ENCODE measurements at places on chromosomes 2 and 18. TPM values are rescaled to one million over a fixed set of nuclear protein-coding genes. Genes with fewer than 3 reads are reported as not detected.

DNA sequence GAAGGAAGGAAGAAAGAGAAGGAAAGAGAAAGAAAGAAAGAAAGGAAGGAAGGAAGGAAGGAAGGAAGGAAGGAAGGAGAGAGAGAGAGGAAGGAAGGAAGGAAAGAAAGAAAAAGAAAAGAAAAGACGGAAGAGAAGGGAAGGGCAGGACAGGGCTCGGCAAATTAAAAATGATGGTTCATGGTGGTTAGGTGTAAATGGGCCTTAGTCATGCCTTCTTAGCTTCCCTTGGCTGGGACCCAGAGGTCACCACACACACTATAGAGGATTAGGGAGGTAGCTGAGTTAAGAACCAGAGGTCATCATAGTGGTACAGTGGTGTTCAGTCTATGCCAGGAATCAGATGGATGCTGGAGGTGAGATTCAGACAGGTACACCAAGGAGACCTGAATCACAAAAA is 9.3 kb upstream of the ATL2 start:
- no peak for DNase-seq

DNA sequence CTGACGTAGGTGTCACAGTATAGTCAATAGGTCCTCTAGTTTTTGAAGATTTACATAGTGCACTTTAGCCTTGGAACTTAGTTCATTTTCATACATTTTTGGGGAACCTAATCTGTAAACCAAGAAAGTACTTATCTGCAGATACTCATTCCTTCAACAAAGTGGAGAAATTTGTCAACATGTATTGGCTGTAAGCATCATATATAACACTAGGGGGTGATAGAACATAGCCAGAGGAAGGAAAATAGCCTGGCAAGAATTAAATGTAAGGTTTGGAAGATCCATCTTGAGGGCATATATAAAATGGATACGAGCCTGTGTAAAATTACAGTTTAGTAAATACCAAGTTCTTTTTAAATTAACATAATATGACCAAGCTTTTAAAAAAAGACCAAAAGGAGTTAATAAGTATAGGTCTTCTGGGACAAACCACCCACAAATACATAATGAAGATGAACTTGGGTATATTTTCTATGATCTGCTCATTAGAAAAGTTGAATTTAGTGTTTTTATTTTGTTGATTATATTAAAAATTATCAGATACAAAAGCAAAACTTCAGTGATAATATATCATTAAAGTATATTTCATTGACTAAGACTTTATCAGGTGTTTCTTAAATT is 18.2 kb downstream of the RPL37A start:
- DNase-seq, result no peak

GRCh38 chr2:175976391-175977157 is 25.5 kb downstream of the LNPK start:
- DNase-seq, result no peak

The CIB4 gene
- not detected for total RNA-seq

DNA sequence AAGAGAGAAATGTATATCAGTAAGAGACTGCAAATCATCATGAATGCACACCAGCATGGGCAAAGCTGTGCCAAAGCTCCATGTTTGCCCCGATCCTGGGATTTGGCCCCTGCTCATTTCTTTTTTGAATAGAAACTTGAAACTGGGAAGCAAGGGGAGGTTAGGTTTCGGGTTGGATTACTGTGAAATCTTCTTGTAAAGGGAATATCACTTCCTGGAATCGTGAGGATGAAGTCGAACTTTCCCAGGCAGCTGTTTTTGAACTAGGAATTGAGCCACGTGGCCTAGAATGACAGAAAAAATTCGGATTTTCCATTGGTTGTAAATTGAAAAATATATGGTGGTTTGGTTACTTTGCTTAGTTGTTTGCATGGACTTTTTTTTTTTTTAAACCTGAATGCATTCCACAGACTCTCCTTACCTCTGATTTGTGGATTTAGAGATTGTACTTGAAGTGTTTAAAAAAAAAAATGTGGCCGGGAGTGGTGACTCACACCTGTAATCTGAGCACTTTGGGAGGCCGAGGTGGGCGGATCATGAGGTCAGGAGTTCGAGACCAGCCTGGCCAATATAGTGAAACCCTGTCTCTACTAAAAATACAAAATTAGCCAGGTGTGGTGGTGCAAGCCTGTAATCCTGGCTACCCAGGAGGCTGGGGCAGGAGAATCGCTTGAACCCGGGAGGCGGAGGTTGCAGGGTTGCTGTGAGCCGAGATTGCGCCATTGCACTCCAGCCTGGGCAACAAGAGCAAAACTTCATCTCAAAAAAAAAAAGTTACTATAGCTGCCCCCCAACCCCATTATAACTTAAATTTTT is 32.1 kb downstream of the GRHL1 start:
- no peak for DNase-seq

The DLGAP1 gene
- not detected for total RNA-seq

GRCh38 chr2:217120429-217120828 is 260.6 kb upstream of the TNP1 start:
- DNase-seq, result no peak

The DPP4 gene
- 42.0 TPM for total RNA-seq

The ICA1L gene
- total RNA-seq, result 6.2 TPM

DNA sequence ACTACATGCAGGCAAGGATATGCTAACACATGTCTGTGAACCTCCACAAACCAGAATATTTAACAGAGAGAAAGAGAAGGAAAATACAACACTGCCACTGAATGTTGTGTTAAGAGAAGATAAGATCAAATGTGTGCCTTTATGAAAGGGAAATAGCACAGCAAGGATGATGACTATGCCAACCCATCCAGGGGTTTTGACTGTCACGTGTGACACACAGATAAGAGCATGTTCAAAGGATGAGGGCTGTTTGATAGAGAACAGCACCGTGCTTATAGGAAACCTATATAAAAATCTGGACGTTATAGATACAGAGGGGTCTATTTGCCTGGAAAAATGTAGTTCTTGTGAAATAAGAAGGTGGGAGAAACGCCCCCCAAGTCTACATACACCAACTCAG is 911.8 kb downstream of the CPS1 start:
- DNase-seq, result no peak

DNA sequence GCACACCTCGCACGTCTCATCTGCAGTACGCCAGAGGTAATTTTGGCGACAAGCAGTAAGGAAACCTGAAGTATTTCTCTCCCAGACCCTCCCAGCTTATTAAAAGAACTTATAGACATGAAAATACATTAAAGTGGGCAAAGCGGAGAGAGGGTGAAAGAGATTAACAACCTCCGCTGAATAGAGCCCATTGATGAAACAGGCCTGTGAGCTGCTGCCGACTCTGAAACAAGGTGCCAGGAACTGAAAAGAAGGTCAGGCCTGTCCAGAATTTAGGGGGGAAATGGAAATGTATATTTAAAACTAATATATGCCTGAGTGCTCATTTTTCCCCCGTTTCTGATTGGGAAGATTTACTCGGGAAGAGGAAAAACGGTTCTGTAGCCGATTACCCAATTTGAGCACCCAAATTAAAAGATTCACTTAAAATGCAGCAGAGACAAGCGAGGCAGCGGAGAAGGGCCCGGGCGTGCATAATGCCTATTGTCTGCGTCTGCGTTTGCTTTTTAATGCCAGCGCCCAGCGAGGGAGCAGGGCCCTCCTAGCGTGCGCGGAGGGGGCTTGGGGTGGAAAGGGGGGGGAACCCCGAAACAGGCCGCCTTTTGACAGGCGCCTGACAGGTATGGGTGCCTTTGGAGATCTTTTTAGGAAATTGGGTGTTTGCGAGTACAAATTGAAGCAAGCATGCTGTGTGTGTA is 316.2 kb downstream of the GBX2 start:
- DNase-seq, result no peak

DNA sequence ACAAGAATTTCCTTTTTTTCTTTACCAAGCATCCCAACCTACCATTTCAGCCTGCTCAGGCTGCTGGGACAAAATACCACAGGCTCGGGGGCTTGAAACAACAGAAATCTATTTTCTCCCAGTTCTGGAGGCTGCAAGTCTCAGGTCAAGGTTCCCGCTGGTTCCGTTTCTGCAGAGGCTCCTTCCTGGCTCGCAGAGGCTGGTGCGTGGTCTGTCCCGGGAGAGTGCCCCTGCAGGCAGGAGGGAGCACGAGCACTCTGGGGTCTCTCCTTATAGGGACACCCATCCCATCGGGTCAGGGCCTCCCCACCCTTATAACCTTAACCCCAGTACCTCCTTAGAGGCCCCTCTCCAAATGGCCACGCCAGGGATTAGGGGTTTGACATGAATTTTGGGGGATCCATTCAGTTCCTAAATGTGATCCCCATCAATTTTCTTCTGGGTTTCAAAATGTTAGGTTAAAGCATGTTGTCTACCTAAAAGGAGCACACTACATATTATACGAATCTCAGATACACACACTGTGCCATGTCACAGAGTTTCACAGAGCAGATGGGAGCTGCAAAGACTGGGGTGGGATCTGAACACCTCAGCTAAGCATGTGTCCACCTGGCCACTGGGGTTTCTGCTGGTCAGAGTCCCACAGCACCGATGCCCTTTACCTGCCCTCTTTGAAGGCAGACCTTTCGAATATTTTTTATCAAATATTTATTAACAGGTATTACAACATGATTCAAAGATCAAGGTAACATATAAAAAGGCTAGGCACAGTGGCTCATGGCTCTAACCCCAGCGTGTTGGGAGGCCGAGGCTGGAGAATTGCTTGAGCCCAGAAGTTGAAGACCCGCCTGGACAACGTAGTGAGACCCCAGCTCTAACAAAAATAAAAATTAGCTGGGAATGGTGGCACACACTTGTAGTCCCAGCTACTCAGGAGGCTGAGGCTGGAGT is 17.6 kb upstream of the ADI1 start:
- DNase-seq, result no peak

The FSHR gene
- total RNA-seq, result not detected

- no peak for DNase-seq
These were observed 105.5 kb upstream of the HDAC4 start for GRCh38 chr2:239506101-239506857.

The NEU2 gene
- total RNA-seq, result not detected

The PLGLB2 gene
- 2.7 TPM for total RNA-seq

The SFTPB gene
- total RNA-seq, result not detected

GRCh38 chr2:209473930-209474419 is 50.1 kb downstream of the MAP2 start:
- DNase-seq, result no peak

- DNase-seq, result no peak
These were observed 59.5 kb downstream of the PUM2 start for GRCh38 chr2:20291106-20291564.

DNA sequence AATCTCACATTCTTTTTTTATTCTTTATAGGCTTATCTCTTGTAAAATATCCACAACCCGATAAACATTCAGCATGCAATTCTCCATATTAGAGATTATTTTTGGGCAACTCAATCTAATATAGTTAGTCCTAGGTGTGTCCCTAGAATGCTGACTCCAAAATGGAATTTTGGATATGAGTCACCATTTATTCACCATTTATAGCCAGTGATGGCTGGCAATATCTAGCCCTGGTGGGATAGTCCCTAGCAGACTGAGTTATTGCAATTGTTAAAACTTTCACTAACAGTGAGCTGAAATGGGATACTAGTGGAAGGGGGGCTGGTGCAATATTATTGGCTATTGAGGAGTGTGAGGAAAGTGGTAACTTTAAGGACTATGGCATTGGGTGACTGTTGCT is 401.6 kb downstream of the SLC4A3 start:
- no peak for DNase-seq

The AQP4 gene
- total RNA-seq, result not detected

DNA sequence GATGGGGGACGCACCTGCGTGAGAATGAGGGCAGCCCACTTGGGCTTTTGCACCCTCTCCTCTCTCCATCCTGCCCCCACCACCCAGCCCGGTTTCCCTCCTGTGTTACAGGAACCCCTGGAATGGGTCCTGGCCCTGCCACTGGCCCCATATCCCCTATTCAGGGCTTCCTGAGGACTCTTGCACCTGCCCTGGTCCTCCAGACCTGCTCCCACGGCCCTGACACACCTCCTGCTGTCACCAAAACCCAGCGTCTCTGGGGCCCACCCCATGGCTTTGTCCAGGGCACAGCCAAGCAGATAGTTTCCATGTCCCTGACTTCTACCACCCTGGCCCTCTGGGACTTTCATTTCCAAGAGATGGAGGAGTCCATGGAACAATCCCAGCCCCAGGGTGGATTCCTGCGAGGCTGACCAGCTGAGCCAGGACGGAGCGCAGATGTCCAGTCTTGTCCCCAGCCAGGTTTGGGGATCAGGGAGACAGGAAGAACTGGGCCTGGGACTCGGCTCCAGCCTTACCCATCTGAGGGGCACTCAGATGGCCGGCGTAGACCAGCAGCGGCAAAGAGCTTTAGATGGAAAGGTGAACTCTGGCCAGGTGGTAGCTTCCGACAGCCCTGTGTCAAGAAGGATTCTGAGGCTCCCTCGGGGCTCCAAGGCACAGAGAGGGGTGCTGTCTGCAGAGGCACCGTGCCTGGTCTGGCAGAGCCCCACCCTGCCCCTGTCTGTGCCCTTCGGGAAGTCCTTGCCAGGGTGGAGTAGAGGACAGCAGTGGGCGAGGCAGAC is 12.0 kb downstream of the GPR35 start:
- no peak for DNase-seq

DNA sequence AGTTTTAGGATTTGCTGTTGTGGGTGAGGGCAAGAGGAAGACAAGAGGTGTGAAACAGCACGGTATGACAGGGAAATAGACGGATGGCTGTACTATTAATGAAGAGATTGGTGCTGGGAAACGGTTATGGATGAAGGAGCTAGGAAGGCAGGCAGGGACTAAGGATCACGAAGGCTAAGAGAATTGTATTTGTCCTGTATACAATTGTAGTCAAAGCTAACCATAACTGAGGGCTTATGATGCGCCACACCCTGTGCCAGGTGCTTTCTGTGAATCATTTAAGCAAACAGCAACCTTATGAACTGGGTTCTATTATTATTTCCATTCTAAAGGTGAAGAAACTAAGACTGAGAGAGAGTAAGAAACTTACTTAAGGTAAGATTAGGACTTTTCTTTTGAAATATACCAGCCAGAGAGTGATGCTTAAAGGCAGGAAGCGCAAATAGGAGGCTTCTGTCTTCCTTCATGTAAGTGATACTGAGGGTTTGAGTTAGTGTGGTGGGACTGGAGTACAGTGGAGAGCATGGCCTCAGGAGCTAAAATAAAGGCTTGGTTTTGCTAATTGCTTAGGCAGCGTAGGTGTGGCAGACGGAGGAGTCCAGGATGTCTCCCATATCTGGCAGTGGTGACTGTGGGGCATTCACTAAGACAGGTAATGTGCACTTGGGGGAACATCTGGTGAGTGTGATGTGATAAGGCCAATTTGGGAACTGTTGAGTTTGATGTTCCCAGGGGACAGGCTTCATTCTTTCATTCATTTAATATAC is 85.8 kb downstream of the PLEKHM3 start:
- no peak for DNase-seq

- no peak for DNase-seq
These were observed 372.7 kb downstream of the FBXO15 start for GRCh38 chr18:73774811-73775509.

- no peak for DNase-seq
These were observed 420.6 kb downstream of the ZEB2 start for GRCh38 chr2:144099340-144099739.

The REG3G gene
- not detected for total RNA-seq

GRCh38 chr2:46615555-46615954 is 136.2 kb downstream of the TMEM247 start:
- DNase-seq, result no peak

- DNase-seq, result no peak
These were observed 11.6 kb upstream of the GREB1L start for GRCh38 chr18:21230436-21230835.

The MAPK4 gene
- not detected for total RNA-seq

GRCh38 chr2:196113061-196113974 is 44.7 kb upstream of the DNAH7 start:
- no peak for DNase-seq

GRCh38 chr2:197152451-197153228 is 157.9 kb downstream of the ANKRD44 start:
- no peak for DNase-seq
